ENCODE measurements at places on chromosomes 7 and 10.

DNA sequence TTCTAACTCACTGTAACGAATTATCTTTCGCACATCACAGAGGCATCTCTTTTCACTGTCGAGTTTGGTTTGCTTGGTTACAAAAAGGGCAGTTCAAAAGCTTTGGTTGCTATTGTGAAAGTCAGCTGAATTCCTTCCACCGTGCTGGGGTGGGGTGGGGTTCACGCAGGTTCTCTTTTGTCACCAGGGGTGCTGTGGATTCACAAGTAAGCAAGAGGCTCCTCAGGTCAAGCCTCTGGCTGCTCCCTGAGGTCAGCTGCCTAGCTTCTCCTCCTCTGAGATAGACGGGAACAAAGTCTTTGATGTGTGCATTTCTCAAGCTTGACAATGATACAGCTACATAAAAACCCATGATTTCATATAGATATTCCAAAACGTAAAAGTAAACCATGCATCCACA, 47.7 kb downstream of the EGFR start:
- DNase-seq: no peak

GRCh38 chr7:27920281-27920946, 180.5 kb downstream of the TAX1BP1 start:
- no peak for DNase-seq

GRCh38 chr10:90847436-90847835, 10.4 kb downstream of the HTR7 start:
- DNase-seq: no peak

- peak; percentile 61 for DNase-seq
Measured at GRCh38 chr7:32357535-32358277, 132.5 kb downstream of the LSM5 start.

DNA sequence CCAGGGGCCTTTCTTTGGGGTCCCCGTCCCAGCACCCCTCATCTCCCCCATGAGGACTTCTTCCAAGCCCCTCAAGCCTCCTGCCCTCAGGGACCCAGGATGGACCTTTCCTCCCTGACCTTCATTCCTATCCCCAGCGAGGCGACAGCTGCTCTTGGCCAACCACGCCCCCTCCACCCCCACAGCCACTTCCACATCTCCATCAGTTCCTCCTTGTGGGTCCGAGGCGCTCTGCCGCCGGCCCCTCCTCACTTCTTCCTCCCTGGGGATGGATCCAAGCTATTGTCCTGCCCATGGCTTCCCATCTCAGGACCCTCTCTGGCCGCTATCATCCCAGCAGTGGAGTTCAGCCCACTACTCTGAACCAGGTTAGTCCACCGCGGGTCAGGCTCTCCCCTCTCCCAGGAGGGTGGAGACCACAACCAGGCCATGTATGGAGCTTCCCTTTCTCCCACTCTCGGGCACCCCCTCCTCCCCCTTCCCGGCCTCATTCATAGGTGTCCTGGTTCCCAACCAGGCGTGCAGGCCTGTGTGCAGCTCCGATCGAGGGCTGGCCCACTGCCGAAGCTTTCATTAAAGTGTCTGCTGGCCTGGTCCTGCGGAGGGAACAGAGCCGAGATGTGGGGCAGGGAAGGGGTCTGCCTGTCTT, 1.7 kb upstream of the SH2B2 start:
- DNase-seq: no peak

- DNase-seq: no peak
Measured at GRCh38 chr7:74216361-74216761, 6.6 kb downstream of the LAT2 start.

DNA sequence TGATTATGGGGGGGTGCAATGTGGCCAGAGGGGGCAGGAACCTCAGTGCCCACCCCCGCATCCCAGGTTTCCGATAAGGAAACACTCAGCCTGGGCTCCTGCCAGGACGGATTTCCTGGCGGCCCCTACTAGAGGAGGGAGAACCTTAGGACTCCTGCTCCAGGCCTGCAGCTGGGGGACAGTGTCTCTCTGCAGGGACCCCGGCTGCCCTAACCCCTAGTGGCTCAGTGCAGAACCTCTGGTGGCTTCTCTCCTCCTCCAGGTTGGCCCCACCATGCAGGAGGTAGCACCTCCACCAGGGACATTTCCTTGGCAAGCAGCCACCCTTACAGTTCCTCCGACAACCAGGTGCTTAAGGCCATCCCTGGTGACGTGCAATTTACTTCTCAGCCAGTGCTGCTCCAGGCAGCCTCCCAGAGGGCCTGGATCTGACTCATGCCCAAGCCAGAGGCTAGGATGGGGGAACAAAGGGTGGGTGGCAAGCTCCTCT, 31.9 kb downstream of the SH2B2 start:
- DNase-seq: no peak

DNA sequence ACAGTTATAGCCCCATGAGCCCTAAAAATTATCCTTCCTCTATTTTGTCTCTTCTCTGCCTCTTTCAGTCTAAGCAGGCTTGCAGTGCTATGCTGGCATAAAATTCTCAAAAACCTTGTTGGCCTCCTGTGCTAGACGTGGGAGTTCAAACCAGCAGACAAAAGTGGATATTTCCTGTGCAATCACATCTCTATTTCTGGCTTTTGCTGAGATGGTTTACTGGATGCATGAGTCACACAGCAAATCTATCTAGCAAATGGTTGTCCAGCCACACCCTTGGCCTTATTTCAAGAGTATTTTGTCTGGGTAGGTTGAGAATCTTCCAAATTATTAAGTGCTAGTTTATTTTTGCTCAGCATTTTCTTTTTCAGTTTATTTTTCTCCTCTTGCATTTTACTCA, 370.8 kb downstream of the CDC14C start:
- no peak for DNase-seq

GRCh38 chr7:112358513-112358912, 91.7 kb upstream of the IFRD1 start:
- no peak for DNase-seq

GRCh38 chr7:127021019-127021738, 231.6 kb downstream of the GRM8 start:
- DNase-seq: no peak

- DNase-seq: no peak
Measured at GRCh38 chr7:17408904-17409290, 110.4 kb downstream of the AHR start.

GRCh38 chr7:95686109-95686508, 86.2 kb upstream of the DYNC1I1 start:
- DNase-seq: peak; percentile 57
